ENCODE measurements at places on chromosomes 11 and 22.
A peak's percentile ranks its signal among the peaks of the same experiment; 100 is the strongest.

- no peak for DNase-seq
These were observed 43.8 kb downstream of the TRMU start for GRCh38 chr22:46379066-46379930.

DNA sequence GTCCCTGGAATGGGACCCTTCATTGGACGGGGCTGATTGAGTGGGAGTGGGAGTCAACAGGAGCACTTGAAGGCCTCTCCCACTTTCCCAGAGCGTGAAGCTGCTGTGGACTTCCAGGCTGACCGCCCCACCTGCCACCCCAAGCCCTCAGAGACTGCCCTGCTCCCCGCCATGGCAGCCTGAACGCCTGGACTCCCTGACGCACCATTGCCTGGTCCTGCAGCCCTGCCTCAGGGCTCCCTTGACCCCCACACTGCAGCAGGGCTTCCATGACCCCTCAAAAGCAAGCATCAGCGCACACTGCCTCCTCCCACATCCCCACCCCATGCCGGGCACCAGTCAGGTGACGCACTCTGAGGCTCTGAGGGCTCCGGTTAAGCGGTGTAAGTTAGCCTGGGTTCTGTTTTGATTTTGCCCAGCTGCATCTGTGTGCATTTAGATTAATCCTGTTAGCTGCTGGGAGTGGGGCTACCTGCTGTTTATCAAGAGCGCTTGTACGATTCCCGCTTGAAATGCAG lies 39.4 kb downstream of the TRIM29 start:
- no peak for DNase-seq

DNA sequence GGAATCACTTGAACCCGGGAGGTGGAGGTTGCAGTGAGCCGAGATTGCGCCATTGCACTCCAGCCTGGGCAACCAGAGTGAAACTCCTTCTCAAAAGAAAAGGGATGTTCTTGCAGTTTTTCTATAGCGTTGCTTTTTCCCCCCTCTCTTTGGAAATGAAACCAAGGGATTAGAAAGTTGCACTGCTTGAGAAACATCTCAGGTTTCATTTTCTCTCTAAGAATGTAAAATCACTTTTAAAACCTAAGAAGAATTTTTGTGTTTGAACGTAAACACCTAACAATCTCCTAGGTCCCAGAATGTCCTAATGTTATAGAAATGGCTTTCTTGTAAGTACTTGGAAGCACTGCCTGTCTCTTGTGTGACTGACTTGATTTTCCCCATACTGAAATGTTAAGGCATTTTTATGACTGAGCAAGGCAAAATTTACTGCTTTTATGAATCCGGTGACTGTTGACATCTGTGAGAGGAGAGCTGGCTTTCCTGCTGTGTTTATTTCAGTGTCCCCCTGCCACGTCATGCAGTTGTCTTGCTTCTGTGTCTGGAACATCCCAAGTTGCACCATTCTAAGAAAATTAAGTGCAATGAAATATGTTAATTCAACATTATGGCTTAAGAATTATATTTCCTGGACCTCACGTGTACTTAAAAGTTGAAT lies 37.7 kb downstream of the NF2 start:
- DNase-seq, result no peak

DNA sequence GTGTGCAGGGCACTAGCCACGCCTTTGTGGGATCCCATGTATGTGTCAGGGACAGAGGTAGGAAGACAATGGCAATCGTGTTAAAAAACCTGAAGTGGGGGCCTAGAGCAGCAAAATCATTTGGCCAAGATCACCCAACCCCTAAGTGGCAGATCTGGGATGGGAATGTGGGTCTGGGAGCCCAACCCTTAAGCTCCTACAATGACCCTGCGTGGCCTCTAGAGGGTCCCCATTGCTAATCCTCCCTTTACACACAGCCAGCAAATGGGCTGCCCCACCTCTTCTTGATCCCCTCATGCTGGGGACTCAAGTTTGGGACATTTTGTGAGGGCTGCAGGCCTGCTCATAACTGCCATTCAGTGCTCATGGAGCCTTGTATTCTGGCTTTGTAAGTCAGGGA lies 73.2 kb upstream of the SUSD2 start:
- DNase-seq, result peak; percentile 10

GRCh38 chr11:85913513-85913912 lies 58.3 kb downstream of the CCDC83 start:
- no peak for DNase-seq

DNA sequence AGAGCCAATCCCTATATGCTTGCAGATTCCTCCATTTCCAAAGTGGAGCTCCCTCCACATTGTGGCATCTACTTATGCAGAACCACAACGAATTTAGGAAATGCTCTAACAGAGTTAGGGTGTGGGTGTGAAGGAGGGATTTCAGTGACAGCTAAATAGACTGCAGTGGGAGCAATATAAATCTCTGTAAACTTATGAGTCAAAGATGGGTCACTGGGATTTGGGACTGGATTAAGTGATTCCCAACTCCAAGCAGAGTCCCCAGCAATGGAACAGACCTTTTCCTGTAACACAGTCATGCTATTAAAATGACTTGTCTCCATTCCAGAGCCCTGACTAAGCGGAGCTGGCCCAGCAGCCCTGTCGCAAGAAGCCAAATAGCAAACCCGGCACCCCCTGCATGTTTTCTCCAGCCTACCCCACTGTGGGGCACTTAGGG lies 36.6 kb downstream of the RPL27A start:
- peak; percentile 73 for DNase-seq

- no peak for DNase-seq
These were observed 18.0 kb downstream of the FLRT1 start for GRCh38 chr11:64053699-64054098.

- DNase-seq, result no peak
These were observed 27.0 kb downstream of the NAT10 start for GRCh38 chr11:34132261-34132965.

DNA sequence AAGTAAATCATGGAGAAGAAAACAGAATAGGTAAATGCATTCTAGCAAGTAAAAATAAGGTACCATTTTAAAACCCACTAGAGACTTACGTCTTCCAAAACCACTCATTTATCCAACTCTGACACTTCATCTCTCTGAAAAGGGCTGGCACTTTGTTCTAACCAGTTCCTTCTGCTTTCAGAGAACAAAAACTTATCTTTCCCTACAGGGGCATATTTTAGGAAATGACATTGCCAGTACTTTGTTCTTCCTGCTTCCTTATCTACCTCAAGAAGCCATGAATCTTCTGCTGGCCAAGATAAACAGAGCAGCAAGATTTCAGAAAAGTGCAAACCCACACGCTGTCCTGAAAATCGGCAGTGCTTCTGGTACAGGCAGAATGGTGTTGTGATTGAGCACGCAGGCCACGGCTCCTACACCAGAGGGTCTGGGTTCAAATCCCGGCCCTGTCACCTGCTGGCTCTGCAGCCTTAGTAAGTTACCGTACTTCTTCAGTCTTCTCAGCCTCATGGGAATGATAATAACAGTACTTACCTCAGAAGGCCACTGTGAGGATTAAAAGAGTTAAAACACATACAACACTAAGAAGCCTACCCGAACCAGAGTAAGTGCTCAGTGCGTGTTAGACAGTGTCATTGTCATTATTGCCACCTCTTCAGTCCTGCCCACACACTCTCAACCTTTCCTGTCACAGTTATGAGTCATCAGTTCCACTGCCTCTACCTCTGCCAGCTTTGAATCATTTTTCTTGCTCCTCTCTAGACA lies 11.0 kb downstream of the MPZL3 start:
- DNase-seq, result peak; percentile 89

DNA sequence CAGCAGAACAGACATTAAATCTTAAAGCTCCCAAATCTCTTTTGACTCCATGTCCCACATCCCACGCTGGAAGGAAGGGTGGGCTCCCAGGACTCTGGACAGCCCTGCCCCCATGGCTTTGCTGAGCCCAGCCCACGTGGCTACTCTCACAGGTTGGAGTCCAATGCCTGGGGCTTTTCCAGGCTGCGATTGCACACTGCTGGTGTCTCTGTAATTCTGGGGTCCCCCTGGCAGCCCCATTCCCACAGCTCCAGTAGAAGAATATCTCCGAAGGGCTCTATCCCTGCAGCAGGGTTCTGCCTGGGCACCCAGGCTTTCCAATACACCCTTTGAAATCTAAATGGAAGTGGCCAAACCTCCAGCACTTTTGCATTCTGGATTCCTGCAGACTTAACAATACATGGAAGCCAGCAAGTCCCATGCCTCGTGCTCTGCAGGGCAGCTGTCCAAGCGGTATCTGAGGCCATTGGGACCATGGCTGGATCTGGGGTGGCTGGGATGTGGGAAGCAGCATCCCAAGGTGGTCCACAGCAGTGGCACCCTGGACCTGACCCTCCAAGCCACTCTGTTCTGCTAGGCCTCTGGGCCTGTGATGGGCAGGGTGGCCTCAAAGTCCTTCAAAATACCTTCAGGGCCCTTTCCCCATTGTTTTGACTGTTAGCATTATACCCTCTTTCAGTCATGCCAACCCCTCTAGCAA lies 47.9 kb upstream of the TH start:
- DNase-seq, result no peak

GRCh38 chr22:50674130-50674500 lies 1.5 kb downstream of the SHANK3 start:
- no peak for DNase-seq

- no peak for DNase-seq
These were observed 696.7 kb upstream of the CCDC90B start for GRCh38 chr11:83982825-83983224.
